ENCODE measurements at places on chromosomes 1 and 21. TPM values are rescaled to one million over a fixed set of nuclear protein-coding genes. Genes with fewer than 3 reads are reported as not detected.

DIRAS3 gene
- total RNA-seq = not detected

ITSN1 gene
- total RNA-seq = 90.7 TPM

LMX1A gene
- not detected for total RNA-seq

TMCC2 gene
- 11.3 TPM for total RNA-seq

HMCN1 gene
- total RNA-seq = 2.9 TPM

KRTAP10-8 gene
- total RNA-seq = not detected

B3GALT2 gene
- total RNA-seq = not detected

SYT14 gene
- total RNA-seq = 8.8 TPM

FAM78B gene
- 1.6 TPM for total RNA-seq

NUP210L gene
- not detected for total RNA-seq

SPRR3 gene
- total RNA-seq = not detected

TFF2 gene
- not detected for total RNA-seq

SH2D1B gene
- not detected for total RNA-seq

SLC6A9 gene
- 30.1 TPM for total RNA-seq

GJB3 gene
- 1.1 TPM for total RNA-seq

HFM1 gene
- 2.1 TPM for total RNA-seq

AADACL3 gene
- 0.35 TPM for total RNA-seq

DCST1 gene
- not detected for total RNA-seq

SPATA45 gene
- 0.68 TPM for total RNA-seq

SMIM1 gene
- 5.3 TPM for total RNA-seq

EDN2 gene
- total RNA-seq = 0.22 TPM

DEPDC1 gene
- total RNA-seq = 23.1 TPM

NOTCH2 gene
- 50.1 TPM for total RNA-seq

ZZZ3 gene
- 52.4 TPM for total RNA-seq

PERM1 gene
- not detected for total RNA-seq

SEC16B gene
- total RNA-seq = 0.70 TPM

WNT3A gene
- 0.20 TPM for total RNA-seq

PTPN7 gene
- total RNA-seq = 0.22 TPM

PRR9 gene
- total RNA-seq = not detected

HSPG2 gene
- 80.8 TPM for total RNA-seq

CATSPER4 gene
- total RNA-seq = not detected

CDKN2C gene
- total RNA-seq = not detected

SLC9C2 gene
- not detected for total RNA-seq

DDR2 gene
- total RNA-seq = 0.48 TPM

TMEM82 gene
- 1.4 TPM for total RNA-seq

NME7 gene
- 13.2 TPM for total RNA-seq

KCNK2 gene
- total RNA-seq = 0.44 TPM

CNR2 gene
- not detected for total RNA-seq

CFHR1 gene
- not detected for total RNA-seq

AIRE gene
- total RNA-seq = 0.17 TPM

CLCA1 gene
- not detected for total RNA-seq

CRYBG2 gene
- total RNA-seq = 11.8 TPM

GATAD2B gene
- total RNA-seq = 37.0 TPM

LAMC2 gene
- 7.4 TPM for total RNA-seq

Measured in H9 (cell line).